Astrocyte (in vitro differentiated cells and primary cell): ENCODE measurements at places on chromosomes 3 and 15. TPM values are rescaled to one million over a fixed set of nuclear protein-coding genes. Genes with fewer than 3 reads are reported as not detected.

GRCh38 chr3:20066850-20067617 is 26.8 kb downstream of the KAT2B start:
- no peak for DNase-seq

The PLOD2 gene
- 117 and 151 TPM in 2 replicates for total RNA-seq

DNA sequence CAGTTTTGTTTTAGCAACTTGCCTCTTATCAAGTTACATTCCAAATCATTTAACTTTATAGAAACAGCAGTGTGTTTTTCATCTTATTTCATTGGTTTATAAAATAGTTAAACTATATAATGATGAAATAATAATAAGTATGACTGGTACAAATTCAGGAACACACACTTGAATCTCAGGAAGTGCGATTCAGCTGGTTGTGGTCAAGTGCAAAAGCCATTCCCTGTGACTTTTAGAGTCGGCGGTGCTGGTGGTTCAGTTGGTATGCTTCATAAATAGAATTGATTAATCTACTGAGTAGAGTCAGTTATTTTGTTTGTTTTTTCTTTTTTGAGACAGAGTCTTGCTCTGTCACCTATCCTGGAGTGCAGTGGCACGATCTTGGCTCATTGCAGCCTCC is 22.7 kb downstream of the SACM1L start:
- peak; percentile 47 for DNase-seq

DNA sequence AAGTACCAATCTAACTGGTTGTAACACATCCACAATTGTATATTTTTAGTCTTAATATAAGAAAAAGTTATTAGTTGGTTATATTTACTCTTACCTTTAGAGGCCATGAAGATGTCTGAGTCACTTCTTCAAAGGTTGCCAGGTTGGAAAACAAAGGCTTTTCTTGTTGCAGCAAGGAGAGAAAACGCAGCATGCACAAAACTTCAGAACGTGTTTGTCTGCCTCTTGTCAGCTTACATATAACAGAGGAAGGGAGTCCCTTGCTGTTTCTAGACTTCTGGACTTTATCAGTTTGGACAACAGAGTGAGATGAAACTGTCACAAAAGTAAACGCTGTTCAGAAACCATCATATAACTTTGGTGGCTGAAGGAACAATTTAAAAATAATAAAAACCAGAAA is at the start of gene PLSCR5:
Gene PLSCR5, minus strand, starts transcription at position 241 of the 400 bp plus-strand sequence. Its CDS starts 134 bp downstream, at position 107.
- no peak for DNase-seq

DNA sequence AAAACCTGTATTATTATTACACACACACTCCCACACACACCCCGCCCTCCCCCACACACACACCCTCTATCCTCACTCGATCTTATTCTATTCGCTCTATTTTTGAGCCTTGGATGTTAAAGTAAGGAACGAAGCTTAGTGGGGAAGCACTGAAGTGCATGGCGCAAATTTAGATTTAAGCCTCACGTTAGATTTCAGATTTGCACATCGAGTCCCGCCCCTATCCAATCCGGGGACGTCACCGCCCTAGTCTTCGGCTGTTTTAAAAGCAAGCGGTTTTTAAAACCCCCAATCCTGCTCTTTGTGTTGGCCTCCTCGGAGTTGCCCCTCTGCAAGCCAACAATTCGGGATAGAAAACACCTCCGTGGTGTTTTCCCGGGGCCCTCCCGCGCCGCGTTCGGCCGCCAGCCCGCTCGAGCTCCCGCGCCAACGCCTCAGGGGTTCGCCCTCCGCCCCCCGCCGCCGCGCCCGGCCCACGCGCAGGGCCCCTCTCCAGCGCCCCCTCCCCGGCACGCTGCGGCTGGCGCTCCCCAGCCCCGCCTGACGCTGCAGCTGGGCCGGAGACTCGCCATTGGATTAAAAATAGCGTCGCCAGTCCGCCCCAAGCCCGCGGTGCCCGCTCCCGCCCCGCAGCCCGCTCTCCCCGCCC is at the start of gene USP13:
Gene USP13, plus strand, starts transcription at position 594 of the 649 bp plus-strand sequence. CDS start 186 bp downstream, outside the sequence.
- DNase-seq = peak; percentile 75

DNA sequence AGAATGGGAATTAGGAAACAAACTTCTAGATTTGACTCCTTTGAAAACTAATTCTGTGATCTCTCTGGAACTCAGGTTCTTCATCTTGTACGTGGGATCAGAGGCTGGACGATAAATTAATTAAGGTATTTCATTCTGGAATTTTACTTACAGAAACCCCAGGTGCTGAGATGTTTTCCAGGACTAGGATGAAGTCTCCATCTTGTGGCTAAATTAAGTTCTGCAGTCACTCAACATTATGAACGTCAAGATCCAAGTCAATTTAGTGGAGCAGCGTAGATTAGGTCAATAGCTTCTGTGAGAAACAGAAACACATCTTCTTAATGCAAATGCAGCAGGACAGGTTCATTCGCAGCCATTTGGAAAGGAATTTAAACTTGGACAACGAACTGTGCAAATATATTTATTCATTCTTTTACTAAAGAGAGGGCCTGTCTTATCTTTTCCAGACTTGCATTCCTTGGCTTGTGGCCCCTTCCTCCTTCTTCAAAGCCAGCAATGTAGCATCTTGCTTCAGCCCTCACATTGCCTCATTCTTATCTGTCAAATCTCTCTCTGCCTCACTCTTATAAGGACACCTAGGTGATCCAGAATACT is 26.7 kb upstream of the TMC3 start:
- DNase-seq = peak; percentile 39

DNA sequence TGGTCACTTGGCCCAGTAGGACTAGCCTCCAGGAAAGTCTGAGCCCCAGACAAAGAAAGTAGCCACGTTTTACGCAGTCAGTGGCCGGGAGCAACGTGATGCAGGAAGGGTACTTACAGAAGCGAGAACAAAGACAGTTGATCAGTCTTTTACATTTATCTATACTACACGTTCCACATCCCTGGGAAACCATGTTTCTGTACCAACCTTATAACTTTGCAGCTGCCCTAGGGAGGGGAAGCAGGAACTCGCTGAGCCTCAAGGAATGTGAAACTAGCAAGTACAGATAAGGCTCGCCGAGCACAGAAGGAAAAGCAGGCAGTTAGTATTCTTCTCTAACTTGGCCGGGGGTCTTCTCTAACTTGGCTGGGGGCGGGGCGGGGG is 3.4 kb upstream of the KNL1 start:
- no peak for DNase-seq

- DNase-seq = no peak
Observed at GRCh38 chr3:8857720-8858367, 88.4 kb upstream of the OXTR start.

DNA sequence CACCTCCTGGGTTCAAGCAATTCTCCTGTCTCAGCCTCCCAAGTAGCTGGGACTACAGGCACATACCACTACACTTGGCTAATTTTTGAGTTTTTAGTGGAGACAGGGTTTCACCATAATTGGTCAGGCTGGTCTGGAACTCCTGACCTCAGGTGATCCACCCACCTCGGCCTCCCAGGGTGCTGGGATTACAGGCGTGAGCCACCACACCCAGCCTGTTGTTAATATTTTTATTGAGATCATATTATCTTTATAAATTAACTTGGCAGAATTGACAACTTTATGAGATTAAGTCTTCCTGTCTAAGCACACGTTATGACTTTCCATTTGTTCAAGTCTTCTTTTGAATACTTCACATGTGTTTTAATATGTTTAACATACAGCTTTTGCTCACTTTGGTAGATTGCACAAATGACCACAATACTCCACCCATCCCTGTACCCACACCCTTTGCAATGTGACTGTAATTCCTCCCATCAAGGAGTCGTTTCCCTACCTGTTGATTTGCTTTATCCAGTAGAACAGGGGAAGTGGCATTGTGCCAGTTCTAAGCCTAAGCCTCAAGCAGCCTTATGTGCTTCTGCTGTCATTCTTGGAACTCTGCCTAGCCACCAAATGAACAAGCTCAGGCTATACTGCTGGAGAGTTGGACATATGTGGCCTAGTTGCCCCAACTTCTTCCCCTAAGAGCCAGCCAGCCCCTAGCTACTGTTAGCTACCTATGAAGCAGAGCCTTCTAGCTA is 8.2 kb downstream of the XYLB start:
- DNase-seq = peak; percentile 43

GRCh38 chr3:34363881-34364280 is 565.5 kb downstream of the PDCD6IP start:
- DNase-seq = no peak

- no peak for DNase-seq
Observed at GRCh38 chr3:114449271-114450007, 155.6 kb downstream of the TIGIT start.

DNA sequence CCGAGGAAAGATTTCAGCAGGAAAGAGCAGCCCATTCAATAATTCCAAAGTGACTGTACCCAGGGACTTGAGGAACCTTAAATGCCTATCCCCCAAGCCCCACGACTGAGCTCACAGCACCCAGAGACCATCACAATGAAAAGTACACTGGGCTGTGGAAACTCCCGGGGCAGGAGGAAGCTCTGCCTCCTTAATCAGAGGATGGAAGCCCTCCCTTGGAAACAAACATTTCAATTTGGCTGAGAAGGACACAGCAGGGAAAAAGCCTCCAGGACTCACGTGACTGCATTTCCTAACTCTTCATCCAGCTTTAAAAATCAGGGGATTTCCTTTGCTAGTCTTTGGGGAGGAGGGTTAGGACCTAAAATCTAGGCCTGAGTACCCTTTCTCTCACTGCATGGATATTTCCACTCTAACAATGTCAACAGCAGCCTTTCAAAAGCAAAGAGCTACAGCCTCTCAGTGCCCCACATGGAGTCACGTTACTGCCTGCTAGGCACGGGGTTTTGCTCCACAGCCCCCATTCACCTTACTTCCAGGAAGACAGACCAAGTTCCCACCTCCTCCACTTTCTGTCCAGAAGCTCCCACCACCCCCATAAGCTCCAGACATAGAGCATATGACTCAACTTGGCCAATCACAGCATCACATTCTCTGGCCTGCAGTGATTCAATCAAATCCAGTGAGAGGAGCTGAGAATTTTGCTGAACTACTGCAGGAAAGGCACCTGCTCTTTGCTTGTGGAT is 68.9 kb upstream of the WNT5A start:
- no peak for DNase-seq

The DNASE1L3 gene
- not detected in 2 replicates for total RNA-seq

DNA sequence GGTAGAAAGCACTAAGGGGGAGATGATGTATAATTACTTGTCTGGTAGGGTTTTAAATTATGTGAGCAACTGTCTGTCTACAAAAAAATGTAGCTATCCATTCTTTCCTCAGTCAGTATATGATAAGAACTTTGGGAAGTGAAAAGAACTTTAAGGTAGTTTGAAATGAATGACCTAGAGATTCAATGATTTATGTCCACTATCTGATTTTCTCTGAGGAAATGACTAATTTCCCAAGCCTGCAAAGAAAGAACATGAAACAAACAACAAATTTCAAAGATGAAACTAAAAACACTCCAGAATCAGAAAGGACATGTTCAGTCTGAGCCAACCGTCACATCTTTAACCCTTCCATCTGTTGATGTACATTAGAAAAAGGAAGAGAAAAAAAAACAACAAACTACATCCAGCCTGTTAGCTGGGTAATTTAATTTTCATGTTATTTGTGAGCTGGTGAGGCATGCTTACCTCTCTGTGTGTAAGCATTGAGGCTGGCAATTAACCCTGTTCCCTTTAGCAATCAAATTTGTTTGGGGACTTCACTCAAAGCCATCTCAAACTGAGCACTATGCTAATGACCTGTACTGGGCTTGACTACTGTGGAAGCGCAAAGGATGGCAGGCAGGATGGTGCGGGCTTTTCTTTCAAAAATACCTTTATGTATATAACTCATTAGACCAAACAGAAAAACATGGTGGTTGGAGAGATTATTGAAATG is 220.1 kb downstream of the TUSC7 start:
- no peak for DNase-seq

- DNase-seq = no peak
Observed at GRCh38 chr3:121997372-121997771, 24.7 kb downstream of the ILDR1 start.

The KCNMB3 gene
- total RNA-seq = 0.75 and 1.7 TPM in 2 replicates

GRCh38 chr3:172511783-172512762 is 11.2 kb downstream of the TNFSF10 start:
- peak; percentile 79 for DNase-seq

The ZNF662 gene
- 0.23 and 0.53 TPM in 2 replicates for total RNA-seq

GRCh38 chr3:130933801-130934345 is 40.0 kb downstream of the ATP2C1 start:
- DNase-seq = peak; percentile 73

DNA sequence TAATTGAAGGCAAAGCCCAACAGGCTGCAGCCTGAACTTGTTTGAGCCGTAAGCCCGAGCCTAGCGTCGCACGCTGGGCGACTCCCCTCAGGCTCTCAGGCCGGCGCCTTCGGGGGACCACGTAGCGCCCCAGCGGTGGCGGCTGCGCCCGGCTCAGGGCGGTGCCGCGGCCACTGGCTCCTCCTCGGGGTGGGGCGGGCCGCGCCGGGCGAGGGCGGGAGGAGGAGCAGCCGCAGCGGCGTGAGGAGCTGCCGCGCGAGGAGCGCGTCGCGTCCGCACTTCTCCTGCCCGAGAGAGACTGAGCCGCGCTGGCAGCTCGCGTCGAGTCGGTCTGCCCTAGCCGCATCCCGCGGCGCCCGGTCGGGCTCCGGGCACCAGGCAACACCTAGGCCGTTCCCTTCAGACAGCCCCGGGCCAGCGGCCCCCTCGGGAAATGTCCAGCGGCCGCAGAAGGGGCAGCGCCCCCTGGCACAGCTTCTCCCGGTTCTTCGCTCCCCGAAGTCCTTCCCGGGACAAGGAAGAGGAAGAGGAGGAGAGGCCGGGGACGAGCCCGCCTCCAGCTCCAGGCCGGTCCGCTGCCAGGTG is at the start of gene CRYBG3:
Gene CRYBG3, plus strand, starts transcription at position 238 of the 585 bp plus-strand sequence. Its CDS starts 196 bp downstream, at position 434.
- DNase-seq = peak; percentile 65

The FOXL2 gene
- total RNA-seq = 3.7 and 4.5 TPM in 2 replicates

GRCh38 chr3:109532257-109533216 is 195.2 kb upstream of the DPPA4 start:
- DNase-seq = peak; percentile 70

- DNase-seq = peak; percentile 20
Observed at GRCh38 chr3:142652826-142653292, 56.7 kb downstream of the PLS1 start.

GRCh38 chr3:12583280-12583679 is 26.4 kb downstream of the MKRN2 start:
- DNase-seq = no peak

The CD96 gene
- total RNA-seq = 0.61 and 1.0 TPM in 2 replicates

The RETNLB gene
- total RNA-seq = not detected in 2 replicates
